ENCODE measurements at places on chromosomes 5 and 9.

DNA sequence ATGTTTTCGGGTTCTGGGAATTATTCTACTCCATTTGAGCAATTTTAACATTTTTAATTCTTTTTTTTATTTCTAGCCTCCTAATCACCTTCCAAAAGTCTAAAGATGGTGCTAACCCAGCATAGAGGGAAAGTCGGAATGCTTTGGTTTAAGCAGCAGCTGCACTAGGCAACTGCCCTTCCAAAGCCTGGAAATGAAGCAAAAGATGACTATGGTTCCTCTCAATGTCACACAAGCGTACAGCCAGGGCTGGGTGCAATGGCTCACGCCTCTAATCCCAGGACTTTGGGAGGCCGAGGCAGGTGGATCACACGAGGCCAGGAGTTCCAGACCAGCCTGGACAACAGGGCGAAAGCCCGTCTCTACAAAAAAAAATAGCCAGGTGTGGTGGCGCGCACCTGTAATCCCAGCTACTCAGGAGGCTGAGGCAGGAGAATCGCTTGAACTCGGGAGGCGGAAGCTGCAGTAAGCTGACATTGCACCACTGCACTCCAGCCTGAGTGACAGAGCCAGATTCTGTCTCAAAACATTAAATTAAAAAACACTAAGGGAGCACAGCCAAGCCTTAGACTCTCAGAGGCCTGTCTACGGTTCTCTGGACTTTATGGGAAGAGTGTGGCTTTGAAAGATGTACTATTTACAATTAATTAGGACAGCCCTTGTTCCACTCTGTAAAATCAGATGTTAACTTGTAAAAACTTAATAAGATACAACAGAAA lies 33.1 kb downstream of the ADAM19 start:
- no peak for DNase-seq

GRCh38 chr5:32551194-32551593 lies 34.2 kb upstream of the SUB1 start:
- no peak for DNase-seq

DNA sequence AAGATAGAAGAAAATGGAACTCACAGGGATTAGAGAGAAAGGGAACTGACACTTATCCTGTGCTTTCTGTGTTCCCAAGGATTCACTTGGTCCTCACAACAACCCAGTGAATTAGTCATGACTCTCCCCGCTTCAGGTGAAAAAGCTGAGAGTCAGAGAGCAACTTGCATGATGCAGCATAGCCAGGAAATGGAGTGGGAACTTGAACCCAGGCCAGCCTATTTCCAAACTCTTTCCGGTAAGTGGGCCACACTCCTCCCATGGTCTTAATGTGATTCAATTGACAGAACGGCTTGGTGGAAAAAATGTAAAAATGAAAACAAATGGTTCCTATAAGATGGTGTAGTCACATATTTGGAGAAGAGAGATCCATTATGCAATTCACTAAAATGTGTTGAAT lies 45.9 kb upstream of the CEMIP2 start:
- no peak for DNase-seq

- no peak for DNase-seq
Observed at GRCh38 chr5:150860246-150860821, 14.0 kb downstream of the IRGM start.

DNA sequence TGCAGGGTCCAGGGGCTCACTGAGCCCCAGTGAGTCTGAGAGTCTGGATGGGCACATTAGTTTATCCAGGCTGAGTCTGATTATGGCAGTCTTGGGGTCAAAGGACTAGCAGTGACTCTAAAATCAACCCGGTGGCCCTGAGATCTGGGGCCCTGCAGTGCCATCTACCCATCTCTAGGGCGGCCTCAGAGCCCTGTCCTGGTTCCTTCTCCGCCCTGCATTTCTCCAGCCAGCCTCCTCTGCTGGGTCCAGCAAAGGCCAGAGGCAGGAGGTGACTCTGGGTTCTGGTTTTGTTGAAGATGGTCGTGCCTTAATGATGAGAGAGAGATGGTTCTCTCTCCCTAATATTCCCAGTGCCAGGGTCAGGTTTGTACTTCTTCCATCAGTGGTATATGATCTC lies 15.0 kb downstream of the DCANP1 start:
- DNase-seq = no peak

GRCh38 chr5:30832519-30832918 lies 361.0 kb upstream of the CDH6 start:
- DNase-seq = no peak

- peak; percentile 71 for DNase-seq
Observed at GRCh38 chr9:132901858-132902831, 23.4 kb downstream of the SPACA9 start.

- no peak for DNase-seq
Observed at GRCh38 chr5:43422143-43422542, 10.0 kb upstream of the CCL28 start.

GRCh38 chr9:114853071-114853855 lies 47.4 kb upstream of the TNFSF15 start:
- no peak for DNase-seq

DNA sequence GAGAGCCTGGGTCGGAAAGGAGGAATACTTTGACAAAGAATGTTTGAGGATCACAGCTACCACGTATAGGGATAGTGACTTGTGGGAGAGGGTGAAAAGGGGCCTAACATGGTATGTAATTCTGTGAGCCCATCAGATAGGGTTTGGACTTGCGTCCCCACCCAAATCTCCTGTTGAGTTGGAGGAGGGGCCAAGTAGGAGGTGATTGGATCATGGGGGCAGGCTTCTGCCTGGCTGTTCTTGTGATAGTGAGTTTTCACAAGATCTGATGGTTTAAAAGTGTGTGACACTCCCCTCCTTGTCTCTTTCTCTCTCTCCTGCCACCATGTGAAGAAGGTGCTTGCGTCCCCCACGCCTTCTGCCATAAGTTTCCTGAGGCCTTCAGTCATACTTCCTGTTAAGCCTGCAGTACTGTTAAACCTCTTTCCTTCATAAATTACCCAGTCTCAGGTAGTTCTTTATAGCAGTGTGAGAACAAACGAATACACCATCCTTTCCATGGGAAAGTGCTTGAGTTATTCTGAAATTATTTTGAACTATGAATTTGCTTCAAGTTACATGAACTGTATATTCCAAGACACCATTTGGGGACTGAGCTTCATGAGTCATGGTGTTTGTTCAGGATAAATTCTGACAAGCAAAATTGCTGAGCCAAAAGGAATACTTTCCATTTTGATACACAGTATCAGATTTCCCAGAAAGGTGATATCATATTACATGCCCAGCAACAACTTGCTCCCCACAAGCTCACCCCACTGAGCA lies 68.8 kb upstream of the SSBP2 start:
- no peak for DNase-seq

DNA sequence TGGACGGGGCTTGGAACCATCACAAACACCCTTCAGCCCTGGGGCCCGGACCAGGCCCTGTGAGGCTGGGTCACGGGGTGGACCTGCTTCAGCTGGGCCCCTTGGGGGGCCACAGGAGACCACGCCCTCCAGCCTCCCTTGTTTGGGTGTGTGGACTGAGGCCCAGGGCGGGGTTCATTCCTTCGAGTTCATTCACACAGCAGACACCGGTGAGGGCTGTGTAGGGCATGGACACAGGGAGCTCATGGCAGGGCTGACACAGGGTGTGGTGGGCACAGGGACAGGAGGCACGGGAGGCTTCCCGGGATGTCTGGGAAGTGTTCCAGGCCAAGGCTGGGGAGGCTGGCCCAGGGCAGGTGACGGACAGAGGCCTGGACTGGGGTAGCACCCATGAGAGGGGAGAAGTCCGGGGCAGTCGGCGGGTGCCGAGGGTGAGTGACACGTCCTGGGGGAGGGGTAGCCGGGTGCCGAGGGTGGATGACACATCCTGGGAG lies 8.9 kb downstream of the DNLZ start:
- no peak for DNase-seq

DNA sequence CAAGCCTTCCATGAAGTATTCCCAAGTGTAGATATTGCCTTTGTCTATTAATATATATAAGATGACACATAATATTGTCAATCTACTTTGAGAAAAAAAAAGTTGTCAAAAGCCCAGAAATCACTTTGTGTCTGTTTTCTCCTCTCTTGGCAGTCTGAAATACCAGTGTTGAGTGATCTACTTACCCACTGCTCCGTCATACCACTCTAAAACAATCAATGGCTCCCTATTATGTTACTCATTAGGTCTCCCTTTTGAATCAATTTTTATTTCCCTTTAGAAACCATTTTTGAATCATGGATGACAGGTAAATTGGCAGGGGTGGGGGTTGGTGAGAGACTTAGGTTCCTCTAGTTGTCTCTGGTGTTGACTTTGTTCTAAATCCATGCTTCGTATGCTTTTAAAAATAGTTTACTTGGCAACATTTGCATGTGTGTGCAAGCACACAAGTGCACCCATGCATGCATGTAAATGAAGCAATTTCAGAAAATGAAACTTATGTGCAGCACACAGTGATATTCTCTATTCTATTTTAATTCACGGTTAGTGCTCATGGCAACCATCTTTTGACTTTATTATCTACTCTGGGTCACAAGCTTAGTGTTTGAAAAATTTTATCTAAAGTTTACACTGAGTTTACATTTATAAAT lies 378.9 kb downstream of the RAB3C start:
- DNase-seq = no peak

DNA sequence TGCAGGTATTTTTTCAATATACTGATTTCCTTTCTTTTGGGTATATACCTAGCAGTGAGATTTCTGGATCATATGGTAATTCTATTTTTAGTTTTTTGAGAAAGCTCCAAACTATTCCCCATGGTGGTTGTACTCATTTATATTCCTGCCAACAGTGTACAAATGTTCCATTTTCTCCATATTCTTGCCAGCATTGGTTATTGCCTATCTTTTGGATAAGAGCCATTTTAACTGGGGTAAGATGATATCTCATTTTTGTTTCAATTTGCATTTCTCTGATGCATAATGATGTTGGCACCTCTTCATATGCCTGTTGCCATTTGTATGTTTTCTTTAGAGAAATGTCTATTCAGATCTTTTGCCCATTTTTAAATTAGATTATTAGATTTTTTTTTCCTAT lies 85.6 kb upstream of the FST start:
- no peak for DNase-seq

GRCh38 chr5:66134407-66134861 lies 9.7 kb upstream of the SREK1 start:
- DNase-seq = no peak

DNA sequence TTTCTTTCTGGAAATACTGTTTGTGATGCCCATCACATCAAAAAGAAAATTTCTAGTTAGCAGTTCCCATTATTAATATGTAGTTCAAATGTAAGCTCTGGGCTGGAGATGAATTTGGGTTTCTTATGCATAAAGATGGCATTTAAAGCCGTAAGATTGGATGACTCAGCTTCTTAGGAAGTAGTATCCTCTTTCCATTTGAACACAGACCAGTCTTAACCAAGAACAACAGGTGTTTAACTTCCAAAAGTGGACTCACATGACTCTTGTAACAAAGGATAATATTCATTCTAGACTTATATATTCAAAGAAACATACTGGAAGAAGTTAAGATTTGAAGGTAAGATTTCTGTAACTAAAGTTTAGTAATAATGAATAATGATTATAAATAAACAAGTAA lies 330.5 kb downstream of the TLR4 start:
- DNase-seq = no peak

GRCh38 chr5:6274846-6275543 lies 103.4 kb downstream of the MED10 start:
- DNase-seq = no peak

DNA sequence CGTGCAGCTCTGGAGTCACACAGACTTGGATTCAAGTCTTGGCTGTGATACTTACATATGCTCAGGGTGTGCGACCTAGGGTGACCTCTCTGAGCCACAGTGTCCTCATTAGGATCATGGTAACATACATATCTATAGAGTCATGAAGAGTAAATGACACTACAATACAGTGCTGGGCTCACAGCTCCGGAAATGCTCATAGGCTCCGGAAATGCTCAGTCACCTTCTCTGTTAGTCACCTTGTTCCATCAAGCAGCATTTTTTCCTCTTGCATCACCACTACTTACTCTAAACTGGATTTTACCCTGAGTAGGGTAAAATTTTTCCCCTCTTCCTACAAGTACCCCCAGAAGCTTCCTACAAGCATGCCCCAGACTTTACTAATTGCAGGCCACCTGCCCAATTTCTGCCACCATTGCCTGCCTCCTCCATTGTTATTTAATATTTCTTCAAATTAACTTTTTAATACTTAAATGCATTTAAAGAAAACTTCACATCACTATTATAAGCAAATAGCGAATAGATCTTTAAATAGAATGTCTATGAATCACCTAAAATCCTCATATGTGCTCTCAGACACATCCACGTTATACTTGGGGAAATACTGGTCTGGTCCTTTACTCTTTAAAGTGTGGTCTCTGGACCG lies 147.6 kb upstream of the SPRY4 start:
- DNase-seq = peak; percentile 46

DNA sequence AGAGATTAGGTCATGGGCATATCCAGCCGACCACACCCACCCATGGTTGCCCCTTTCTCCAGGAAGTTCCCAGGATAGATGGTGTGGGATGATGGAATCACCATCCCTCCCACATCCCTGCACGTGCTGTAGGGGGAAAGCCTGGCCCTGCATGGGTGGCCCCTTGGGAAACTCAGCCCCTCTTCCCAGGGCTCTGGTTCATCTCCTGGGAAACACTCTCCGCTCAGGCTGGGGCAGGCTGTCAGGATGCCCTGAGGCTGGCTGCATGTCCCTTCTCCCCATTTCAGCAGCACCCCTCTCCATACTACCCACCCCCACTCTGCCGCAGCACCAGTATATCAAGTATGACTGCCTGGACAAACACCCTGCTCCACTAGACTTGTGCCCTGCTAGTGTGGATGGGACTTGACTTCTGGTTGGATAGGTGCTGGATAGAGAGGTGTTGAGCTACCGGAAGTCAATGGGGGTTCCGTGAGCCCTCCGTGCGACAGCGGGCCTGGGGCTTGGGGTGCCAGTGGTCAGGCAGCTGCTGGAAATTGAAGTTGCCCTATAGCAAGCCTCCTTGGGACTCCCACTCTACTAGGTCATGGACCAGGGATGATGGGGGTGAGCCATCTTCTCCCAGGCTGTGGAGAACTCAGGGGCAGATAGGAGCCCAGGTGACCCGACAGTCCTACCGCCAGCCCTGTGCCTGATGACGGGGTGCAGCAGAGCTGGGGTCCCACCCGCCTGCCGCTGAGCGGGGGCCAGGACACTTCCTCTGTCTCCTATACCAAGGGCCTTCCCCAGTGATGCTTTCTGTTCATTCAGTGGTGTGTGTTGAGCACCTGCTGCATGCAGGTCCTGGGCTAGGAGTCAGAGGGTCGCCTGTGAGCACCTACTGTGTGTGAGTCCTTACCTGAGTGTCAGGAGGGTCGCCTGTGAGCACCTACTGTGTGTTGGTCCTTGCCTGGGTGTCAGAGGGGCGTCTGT lies 69.4 kb upstream of the COL5A1 start:
- DNase-seq = no peak

DNA sequence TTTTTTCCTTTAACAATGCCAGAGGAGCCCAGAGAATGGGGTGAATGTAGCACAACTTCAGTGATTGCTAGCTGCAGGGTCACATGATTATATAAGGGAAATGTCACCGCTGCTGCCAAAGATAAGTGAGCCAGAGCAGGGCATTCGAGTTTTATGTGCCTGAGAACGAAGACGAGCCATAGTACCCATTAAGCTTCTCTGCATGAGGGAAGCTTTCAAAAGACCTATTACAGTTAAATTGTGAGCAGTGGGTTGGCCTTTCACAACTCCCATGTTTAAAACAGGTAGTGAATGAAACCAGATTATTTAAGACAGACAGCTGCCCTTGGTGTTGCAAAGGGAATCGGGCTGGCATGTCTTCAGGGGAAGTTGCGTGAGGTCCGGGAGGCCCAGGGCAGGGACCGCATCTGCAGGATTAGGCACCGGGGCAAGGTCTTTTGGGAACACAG lies 82.4 kb upstream of the TNFAIP8 start:
- DNase-seq = no peak

- DNase-seq = peak; percentile 36
Observed at GRCh38 chr5:120457839-120458507, 6.1 kb upstream of the PRR16 start.
